ENCODE measurements at places on chromosomes 5 and 9.

DNA sequence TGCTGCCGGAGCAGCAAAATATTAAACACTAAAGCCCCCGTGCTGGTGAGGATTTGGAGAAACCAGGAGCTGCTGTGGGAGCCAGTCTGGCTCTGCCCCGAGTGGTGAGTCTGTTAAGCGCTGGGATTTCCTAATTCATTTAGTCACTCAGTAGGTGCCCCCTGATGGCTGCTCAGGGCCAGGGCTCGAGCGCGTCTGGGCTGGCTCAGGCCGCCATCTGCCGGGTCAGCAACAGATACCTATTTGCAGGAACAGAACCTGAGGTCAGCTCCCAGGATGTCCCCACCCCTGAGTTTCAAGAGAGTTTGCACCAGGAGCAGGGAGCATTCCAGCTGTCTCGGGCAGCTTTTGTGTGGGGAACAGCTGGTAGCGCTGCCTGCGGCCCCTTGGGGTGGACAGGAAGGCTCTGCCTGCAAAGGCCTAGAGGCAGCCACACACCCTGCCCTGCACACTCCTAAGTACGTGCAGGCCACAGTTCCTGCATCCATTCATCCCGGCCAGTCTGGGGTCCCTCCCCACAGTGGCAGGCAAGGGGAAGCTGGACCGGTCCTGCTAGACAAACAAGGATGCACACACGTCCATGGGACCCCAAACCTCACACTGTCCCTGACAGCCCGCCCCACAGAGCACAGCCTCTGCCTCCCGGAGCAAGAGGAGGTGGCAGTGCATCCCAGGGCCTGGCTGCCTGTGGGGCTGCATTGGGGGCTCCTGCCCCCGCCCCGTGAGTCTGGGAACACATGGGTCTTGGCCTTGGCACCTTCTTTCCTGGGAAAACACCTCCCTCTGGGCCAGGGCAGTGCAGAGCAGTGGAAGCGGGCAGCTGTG is 83.7 kb downstream of the ADAMTS2 start:
- DNase-seq: no peak

GRCh38 chr9:34338665-34339385 is 9.5 kb downstream of the NUDT2 start:
- no peak for DNase-seq

- DNase-seq: peak; percentile 24
Observed at GRCh38 chr9:131304676-131305355, 15.3 kb downstream of the PLPP7 start.

DNA sequence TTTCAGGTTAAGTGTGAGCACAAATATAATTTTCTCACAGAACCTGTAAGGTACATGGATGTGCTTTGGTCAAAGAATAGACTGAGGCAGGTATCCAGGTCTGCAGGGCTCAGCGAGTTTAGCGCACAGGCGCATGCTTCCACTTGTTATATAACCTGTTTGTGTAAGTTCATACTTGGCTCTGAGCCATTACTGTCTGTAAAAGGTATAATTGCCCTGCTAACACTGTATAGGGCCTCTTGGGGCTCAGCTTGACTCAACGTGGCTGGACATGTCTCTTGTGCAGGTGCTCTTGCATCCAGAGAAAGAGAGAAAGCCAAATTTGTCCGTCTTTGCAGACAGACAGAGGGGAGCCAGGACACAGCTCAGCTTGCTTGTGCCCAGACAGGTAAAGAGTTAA is 759.6 kb downstream of the MTRR start:
- DNase-seq: no peak

DNA sequence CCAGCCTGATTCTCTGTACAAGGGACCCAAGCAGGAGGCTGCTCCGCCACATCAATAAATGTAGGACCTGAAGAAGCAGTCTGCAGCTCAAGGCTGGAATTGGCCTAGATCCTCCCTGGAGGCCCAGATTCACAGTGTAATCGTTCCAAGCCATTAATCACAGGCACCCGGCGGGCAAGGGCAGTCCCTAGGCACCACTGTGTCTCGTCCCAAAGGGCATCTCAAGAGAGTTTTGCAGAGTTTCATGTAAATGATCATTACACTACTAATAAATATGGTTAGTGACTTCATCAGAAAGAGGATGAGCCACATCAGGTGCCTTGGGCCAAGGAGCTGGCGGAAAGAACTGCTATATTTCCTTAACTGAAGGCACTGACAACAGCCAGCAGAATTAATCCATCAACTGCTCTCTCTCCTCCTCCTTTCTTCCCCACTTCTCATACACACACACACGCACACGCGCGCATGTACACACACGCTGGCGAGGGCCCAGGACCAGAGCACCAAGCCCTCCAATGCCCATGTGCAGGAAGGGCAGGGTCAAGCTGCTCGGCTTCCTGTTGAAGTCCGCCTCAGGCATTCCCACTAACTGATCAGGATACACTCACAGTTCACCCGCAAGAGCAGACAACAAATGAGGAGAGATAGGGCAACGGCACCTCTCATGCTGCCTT is 33.9 kb downstream of the GNAQ start:
- no peak for DNase-seq

GRCh38 chr5:148799737-148800527 is 26.5 kb upstream of the ADRB2 start:
- peak; percentile 46 for DNase-seq

- no peak for DNase-seq
Observed at GRCh38 chr9:94250456-94250855, 8.6 kb upstream of the ZNF169 start.

DNA sequence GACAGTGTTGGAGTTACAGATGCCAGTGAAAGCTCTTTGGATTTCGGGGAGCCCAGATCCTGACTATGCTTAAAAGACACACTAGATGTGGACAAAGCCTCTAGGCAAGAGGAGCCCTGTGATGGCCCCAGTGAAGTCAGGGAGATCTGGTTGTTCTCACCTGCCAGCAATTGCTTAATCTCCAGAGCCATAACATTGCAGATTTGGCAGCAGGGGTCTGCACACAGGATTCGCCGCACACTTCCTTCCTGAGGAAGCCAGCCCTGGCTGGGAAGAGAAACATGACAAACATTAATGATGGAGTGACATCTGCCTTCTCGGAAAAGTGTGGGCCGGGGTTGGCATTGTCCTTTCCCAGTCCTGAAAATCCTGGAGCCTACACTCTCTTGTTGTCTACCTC is 65.2 kb upstream of the PHF24 start:
- no peak for DNase-seq

DNA sequence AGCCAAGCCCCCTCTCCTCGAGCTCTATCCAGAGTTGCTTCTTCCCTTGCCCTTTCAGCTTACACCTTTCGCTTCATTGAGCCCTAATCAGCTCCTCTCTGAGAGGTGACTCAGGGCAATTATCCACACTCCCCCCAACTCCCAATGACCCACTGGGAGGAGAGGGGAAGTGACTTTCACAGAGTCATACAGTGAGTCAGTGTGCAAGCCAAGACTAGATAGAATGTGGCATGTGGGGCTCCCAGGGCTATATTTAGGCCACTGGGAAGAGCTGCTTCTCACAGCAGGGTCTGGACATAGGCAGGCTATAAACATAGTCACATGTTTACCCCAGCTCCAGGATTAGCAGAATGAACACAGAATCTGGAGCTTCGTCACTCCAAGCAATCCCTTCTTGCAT is 57.4 kb downstream of the NRG2 start:
- peak; percentile 95 for DNase-seq

GRCh38 chr5:43207601-43208000 is 15.6 kb downstream of the NIM1K start:
- DNase-seq: peak; percentile 45

GRCh38 chr5:179127136-179128040 is 67.2 kb downstream of the ZNF354C start:
- no peak for DNase-seq

- DNase-seq: no peak
Observed at GRCh38 chr5:174436750-174437149, 287.6 kb upstream of the MSX2 start.

GRCh38 chr9:114324492-114324891 is 1.6 kb downstream of the ORM1 start:
- no peak for DNase-seq

GRCh38 chr5:81817980-81818379 is 67.1 kb upstream of the SSBP2 start:
- DNase-seq: no peak

DNA sequence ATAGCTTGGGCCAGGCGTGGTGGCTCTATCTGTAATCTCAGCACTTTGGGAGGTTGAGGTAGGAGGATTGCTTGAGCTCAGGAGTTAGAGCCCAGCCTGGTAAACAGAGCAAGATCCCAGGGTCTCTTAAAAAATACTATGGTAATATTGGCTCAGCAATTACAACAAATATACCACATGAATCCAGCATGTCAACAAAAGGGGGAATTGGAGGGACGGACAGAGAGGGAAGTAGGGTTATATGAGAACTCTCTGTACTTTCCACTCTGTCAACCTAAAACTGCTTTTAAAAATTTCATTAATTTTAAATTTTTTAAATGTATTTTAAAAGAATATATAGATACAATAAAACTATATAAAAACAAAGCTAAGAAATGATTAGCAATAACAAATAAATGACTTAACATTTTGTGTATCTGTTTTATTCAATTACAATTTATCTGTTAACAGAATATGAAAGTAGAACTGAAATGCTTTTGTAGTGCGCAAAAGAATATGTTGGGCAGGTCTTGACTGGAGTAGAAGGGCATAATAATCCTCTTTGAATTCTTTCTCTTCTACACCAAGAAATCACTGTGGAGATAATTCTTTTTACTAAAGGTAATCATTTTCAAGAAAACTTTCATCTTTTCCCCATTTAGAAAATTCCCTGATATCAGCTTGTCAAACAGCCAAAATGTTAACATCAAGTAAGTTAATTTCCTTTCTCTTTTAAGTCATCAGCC is 12.9 kb upstream of the CDC42SE2 start:
- no peak for DNase-seq

- peak; percentile 76 for DNase-seq
Observed at GRCh38 chr5:10913841-10914240, 152.8 kb upstream of the DAP start.

DNA sequence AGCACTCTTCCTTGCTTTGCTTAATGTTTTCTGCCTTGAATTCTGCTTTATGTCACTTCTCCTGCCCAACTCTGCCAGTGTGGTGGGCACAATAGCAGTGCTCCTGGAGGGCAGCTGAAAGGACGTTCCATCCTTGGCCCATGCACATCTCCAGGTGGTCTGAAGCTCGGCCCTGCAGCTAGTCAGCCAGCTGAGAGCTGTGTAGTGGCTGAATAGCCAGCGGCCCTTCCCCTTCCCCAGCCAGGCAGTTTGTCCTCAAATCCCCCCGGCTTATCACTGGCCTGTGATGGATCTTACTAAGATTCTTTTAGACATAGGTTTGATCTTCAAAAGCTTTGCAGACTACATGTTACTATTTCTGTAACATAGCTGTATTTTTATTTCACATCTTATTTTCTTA is 42.7 kb upstream of the ANGPTL2 start:
- no peak for DNase-seq

DNA sequence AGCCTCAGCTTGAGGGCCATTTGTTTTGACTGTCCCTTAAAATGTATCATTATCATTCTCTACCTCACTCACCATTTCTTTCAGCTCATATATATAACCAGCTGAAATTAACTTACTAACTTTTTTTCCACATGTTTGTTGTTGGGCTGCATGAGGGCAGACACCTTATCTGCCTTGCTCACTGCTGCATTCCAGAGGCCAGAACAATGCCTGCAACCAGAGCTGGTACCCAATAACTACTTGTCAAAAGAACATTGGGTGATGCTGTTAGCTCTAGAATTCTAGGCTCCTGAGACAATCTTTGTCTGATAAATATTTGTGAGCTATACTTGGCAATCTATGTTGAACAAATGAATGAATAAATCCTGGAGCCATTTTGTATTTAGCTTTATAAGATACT is 68.3 kb downstream of the HTR4 start:
- no peak for DNase-seq

GRCh38 chr9:129383019-129383560 is 205.0 kb upstream of the IER5L start:
- DNase-seq: no peak
